Fibroblast of skin of scalp (primary cell): ENCODE measurements at places on chromosomes 12 and 14.

GRCh38 chr12:114729731-114730130, 45.8 kb upstream of the TBX3 start:
- peak; percentile 23 for DNase-seq

DNA sequence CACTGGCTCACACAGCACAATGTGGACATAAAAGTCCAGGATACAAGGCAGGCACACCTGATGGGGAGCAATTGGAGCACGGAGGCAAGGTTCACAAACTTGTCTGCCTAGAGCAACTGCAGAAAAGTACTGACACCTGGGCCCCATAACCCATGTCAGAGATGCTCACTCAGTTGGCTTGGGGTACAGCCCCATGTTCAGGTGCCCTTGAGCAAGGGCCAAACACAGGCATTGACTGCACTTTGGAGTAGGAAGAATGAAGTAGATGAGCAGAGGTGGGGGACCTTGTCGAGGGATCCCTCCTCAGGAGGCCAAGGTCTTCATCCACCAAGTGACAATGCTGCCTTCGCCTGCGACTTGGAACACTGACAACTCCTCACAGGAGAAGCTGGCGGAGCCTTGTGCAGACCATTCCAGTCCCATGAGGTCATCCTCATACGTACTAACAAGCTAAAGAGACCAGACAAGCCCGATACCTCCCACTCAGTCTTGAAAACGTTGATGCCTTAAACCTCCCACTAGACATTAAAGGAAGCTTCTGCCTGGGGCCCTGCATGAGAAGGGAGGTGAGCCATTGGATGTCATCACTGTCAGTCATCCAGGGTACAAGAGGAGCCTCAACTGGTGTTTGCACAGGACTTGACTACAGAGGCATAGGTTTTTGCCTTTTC, 42.5 kb upstream of the C14orf180 start:
- peak; percentile 32 for DNase-seq

GRCh38 chr14:89184952-89185351, 232.1 kb downstream of the FOXN3 start:
- DNase-seq: no peak

- peak; percentile 89 for DNase-seq
These were observed 12.5 kb upstream of the RCOR1 start for GRCh38 chr14:102579696-102580549.

DNA sequence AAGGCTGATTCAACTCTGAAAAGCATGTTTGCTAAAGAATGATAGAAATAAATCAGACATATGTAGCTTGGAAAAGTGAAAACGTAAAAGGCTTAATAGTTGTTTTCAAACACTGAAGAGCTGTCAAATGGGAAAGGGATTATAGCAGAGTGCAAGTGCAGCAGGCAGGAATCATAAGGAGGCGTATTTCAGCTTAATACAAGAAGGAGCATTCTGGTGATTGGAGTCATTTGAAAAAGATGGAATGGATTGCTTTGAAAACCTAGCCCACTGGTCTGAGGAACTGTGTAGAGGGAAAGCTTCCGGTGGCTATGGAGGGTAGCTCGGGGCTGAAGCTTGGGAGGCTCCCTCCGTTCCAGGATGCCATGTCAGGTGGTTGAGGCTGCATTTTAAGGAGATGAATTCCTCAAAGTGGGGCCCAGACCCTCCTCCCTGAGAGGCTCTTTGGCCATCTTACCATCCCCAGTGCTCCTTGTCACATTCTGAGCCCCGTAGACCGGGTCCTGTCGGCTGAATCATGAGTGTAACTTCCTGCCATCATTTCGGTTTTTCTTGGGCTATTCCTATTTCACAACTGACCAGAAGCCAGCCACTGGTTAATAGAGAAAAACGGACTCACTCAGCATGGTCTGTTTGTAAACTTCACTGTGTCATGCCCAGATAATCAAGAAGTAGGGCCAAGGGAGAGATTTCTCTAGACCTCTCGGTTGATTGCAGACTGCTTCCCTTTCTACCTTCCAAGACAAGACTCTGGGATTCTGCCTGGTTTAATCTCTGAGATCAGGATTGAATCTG, 6.5 kb downstream of the WNT5B start:
- no peak for DNase-seq

DNA sequence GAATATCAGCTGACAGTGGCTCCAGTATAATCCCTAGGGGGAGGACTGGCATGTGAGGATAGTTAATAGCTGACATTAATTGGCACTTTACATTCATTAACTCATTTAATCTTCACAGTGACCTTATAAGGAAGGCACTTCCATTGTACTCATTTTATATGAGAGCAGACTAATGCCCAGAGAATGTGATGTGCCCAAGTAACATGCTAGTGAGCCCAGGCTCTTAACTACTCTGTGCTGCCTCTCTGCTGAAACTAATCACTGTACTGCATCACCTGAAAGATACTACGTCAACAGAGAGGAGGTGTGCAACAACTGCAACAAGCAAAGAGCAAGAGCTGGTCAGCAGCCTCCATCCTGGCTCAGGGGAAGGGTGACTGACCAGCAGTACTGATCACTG, 40.1 kb downstream of the GALNT4 start:
- no peak for DNase-seq

DNA sequence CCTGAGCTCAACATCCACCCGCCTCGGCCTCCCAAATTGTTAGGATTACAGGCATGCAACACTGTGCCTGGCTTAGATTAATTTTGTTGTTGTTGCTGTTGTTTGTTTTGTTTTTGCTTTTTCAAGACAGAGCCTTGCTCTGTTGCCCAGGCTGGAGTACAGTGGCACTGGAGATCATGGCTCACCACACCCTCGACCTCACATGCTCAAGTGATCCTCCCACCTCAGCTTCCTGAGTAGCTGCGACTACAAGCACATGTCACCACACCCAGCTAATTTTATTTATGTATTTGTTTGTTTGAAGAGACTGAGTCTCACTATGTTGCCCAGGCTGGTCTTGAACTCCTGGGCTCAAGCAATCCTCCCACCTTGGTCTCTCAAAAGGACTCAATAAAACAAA, 26.7 kb downstream of the CRY1 start:
- no peak for DNase-seq

DNA sequence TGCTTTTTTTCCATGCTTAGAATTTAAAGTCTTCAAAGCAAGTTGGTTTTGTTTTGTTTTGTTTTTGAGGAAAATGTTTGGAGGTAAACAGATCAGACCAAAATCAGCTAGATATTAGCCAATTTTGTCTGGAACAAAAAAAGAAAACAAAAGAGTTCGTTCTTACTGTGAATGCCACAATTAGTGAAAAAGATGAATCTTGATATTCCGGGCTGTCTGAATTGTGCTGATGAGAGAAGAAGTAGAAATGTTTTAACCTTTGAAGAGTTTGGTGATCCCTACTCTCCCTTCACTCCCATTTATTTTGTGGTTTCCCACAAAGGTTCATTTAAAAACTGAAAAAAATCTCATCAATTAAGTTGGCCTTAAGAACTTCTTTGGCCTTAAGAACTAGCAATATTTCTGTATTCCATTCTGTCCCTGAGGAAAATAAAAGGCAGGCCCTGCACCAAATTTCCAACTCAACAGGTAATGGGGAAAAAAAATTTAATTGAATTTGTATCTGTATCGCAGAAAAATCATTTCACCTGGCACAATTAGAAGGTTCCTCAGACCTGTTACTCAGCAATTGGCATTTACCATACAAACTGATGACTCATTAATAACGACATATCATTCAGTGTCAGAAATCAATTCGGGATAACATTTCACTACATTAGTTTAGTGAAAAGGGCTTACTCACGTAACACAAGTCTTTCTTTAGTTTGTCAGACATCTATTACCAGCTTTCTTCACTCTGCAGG, 562 bp upstream of the GLIPR1L2 start:
- DNase-seq: no peak

GRCh38 chr14:38512236-38512635, 256.3 kb upstream of the CLEC14A start:
- DNase-seq: no peak

DNA sequence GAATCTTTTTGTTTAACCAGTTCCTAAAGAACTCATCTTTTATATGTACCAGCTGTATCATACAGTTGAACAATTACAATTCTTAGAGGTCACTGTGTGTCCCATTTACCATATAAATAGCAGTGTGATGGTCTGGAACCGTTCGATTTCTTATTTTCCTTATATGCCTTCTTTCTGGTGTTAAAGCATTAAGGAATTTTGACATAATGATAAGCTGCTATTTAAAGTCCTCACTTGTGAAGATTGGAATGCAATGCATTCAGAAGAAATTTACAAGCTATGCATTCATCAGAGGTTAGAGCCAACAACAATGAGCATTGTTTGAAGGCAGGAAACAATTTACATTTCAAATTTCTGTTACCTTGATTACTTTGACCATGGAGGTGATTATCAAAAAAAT, 80.0 kb upstream of the PRICKLE1 start:
- DNase-seq: peak; percentile 66

DNA sequence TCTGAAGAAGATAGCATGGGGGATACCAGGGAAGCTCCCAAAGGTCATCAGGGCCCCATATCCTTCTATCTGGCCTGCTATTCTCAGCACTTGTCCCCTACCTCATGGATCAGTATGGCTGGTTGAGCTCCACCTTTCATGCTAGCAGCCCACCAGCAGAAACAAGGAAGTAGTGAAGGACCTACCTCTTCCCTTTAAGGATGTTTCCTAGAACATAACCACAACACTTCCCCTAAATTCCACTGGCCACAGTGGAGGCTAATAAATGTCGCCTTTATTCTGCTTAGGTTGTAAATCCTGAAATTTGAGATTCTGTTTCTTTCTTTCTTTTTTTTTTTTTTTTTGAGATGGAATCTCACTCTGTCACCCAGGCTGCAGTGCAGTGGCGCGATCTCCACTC, 128.6 kb upstream of the PARP11 start:
- DNase-seq: no peak

- DNase-seq: peak; percentile 17
These were observed 463.3 kb upstream of the FOXG1 start for GRCh38 chr14:28303248-28303647.

DNA sequence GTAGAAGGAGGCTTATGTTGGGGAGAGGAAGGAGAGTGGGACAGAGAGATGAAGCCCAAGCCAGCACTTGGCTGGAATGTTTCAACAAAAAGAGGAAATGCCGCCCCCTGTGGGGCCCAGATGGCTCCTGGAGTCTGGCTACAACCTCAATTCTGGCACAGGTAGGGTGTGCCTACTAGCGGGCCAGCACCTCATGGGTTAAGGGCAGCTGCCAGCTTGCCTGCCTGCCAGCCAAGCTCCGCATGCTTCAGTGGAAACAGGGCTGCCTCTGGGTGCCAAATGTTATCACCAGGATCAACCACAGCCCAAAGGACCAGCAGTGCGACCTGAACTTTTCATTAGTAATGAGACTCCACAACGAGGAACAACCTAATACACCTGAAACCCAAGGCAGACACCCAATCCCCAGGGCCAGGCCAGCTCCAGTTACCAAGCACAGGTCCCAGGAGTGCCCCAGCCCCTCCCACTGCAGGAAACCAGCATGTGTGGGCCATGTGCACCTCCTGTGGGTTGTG, 11.3 kb downstream of the RAB15 start:
- no peak for DNase-seq

- DNase-seq: no peak
These were observed 39.2 kb upstream of the PPP1R13B start for GRCh38 chr14:103886304-103887169.

DNA sequence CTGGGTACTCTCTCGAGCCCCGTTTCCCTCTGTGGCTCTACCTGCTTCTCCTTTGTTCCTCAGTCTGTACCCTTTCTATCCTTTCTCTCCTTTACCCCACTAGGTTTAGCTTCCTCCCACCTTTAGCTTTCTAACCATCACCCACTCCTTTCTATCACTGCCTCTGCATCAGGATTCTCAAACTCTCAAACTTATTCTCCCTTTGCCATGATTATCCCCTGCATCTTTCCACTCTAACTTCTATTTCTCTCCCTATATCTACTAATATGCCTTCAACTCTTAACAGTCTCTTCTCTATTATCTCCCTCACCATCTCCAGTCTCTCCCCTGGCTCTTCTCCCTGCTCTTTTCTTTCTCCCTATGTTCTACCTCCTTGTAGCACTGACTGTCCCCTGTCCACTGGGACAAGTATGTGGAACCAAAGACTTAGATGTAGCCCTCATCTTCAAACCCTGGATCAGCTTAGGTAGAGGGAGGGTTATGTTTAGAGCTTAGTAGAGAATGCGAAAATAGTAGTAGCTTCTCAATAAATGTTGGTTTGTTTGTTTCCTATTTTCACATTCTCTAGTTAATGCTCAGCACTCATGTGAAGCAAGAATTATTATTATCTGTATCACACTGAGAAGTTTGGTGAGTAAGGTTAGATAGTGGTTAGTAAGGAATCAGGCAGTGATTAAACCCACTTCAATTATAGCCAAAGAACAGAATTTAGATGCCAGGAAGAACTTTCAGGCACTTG, 3.4 kb downstream of the GDF11 start:
- DNase-seq: no peak

DNA sequence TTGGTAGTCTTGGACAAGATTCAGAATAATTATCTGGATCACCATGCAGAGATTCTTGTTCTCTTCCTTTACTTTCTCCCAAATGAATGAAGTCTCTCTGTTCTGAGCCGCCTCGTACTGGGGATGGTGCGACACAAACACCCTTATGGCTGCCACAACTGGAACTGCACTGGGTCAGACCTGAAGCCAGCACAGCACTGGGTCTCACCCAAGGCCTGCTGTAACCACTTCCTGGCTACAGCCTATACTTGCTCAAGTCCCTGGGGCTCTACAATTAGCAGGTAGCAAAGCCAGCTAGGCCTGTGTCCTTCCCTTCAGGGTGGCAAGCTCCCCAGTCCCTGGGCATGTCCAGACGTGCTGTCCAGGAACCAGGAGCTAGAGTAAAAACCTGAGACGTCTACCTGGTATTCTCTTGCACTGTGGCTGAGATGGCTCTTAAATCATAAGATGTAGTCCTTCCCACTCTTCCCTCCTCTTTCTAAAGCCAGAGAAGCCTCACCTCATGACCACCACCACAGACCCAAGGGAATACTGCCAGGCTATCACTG, 27.6 kb downstream of the IFNG start:
- DNase-seq: no peak

- DNase-seq: no peak
These were observed 107.7 kb upstream of the PPM1H start for GRCh38 chr12:63042646-63043045.

DNA sequence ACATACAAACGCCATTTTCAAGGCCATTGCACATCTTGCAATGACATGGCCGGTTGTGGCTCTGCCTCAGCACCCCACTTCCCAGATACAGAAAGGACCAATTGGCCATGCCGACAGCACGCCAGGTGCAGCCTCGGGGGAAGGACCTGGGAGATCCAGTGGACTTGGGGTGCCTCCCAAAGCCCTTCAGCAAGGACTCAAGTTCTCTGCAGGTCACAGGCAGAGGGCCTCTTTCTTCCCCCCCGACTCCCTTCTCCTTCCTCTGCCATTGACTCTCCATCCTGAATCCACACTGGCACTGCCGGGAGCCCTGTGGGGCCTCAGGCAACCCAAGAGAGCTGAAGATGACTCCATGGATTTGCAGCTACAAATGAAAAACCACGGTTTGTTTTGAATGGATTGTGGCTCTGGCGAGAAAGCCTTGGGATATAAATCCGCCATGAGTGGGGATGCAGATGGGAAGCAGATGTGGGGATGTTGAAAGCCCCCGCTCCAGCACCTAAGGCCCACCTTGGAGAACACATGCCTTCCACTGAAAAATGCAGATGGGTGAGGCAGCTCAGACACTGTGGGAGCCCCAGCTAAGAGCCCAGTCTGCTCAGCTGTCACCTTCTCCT, 35.1 kb upstream of the LTBP2 start:
- DNase-seq: no peak

GRCh38 chr12:116358893-116359761, 81.6 kb upstream of the MED13L start:
- peak; percentile 90 for DNase-seq

GRCh38 chr12:52392465-52393007, 7.1 kb upstream of the KRT84 start:
- no peak for DNase-seq
